Gastrocnemius medialis (tissue), 4 donors: ENCODE measurements at places on chromosomes 7 and 10.

- no peak for DNase-seq
- no peak overlapping the region for H3K4me3 ChIP-seq
- no peak overlapping the region for H3K27ac ChIP-seq
- H3K27me3 ChIP-seq, result no peaks in the 10 kb centered on the region
- no peaks in the 10 kb centered on the region for H3K4me1 ChIP-seq
Observed at GRCh38 chr10:2210088-2210487, 472.8 kb upstream of the ADARB2 start.

DNA sequence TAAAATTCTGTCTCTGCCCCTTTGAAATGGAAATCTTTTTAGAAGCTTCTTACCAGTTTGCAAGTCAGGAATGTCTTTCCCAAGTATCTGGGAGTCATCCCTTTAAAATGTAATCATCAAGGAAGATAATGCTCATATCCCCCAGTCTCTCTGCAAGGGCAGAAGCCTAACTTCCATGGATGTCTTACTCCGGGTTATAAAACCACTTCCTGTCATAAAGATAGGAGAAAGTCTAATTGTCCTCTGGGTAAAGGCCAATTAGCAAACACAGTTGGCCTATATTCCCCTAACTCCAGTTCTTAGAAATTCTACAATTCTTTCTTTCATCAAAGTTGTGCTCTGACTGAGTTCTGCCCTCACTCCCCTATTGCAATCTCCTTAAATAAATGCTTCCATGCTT is 1631.5 kb upstream of the LRRTM3 start:
- H3K36me3 ChIP-seq, result no peaks in the 10 kb centered on the region
- no peaks in the 10 kb centered on the region for H3K4me1 ChIP-seq
- no peak for DNase-seq
- no peak overlapping the region for H3K4me3 ChIP-seq

- H3K4me3 ChIP-seq, result no peak overlapping the region
- no peaks in the 10 kb centered on the region for H3K27me3 ChIP-seq
- no peak overlapping the region for H3K27ac ChIP-seq
- no peak for DNase-seq
Observed at GRCh38 chr10:108598320-108598695, 1325.0 kb downstream of the XPNPEP1 start.

DNA sequence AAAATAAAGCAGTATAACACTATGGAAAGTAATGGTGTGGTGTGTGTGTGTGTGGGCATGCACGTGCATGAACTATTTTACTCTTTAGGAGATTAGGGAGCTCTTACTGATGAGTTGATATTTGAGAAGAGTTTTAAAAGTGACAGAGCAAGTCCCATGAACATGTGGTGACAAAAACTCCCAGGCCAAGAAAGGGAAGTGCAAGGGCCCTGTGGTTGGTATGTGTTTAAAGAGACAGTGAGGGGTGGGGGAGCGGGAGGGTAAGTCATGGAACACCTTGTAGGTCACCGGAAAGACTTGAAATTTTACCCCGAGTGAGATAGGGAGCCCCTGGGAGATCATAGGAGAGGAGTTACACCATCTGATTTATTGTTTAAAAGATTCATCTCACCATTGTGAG is 63.3 kb downstream of the AKR1B1 start:
- H3K27me3 ChIP-seq, result no peaks in the 10 kb centered on the region
- H3K4me1 ChIP-seq, result no peaks in the 10 kb centered on the region
- H3K36me3 ChIP-seq, result no peaks in the 10 kb centered on the region
- H3K27ac ChIP-seq, result no peak overlapping the region

- peak overlapping the region; percentile 78 for H3K27ac ChIP-seq
- H3K36me3 ChIP-seq, result no peaks in the 10 kb centered on the region
- H3K4me3 ChIP-seq, result peak overlapping the region; percentile 72
- no peaks in the 10 kb centered on the region for H3K27me3 ChIP-seq
- no peak for DNase-seq
- H3K4me1 ChIP-seq, result peaks cover 14% of the 10 kb centered on the region
Observed at GRCh38 chr7:148963583-148964482, 64.5 kb downstream of the PDIA4 start.

DNA sequence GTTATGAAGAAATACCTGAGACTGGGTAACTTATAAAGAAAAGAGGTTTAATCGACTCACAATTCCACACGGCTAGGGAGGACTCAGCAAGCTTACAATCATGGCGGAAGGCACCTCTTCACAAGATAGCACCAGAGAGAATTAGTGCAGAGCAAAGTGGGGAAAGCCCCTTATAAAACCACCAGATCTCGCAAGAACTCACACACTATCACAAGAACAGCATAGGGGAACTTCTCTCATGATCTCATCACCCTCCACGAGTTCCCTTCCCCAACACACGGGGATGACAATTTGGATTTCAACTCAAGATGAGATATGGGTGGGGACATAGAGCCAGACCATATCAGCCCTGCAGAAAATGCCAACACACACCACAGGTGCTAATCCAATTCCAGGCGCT is 218.7 kb downstream of the PARD3 start:
- no peaks in the 10 kb centered on the region for H3K36me3 ChIP-seq
- peaks cover 12% of the 10 kb centered on the region for H3K4me1 ChIP-seq
- H3K27ac ChIP-seq, result no peak overlapping the region
- no peak for DNase-seq
- H3K4me3 ChIP-seq, result no peak overlapping the region
- H3K27me3 ChIP-seq, result no peaks in the 10 kb centered on the region

DNA sequence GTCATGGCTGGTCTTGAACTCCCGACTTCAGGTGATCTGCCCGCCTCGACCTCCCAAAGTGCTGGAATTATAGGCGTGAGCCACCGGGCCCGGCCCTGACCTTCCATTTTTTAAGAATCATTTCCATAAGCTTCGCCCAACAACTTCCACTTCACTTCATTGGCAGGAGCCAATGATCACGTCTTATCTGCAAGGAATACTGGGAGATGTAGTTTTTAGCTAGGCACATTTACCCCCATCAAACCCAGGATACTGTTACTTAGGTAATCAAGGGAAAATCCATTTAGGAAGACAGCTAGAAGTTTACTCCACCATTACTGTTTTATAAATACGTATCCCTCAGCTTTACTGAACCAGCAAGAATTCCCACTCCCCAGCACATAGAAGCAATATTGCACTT is 3.4 kb upstream of the CDK13 start:
- H3K27ac ChIP-seq, result no peak overlapping the region
- DNase-seq, result no peak
- no peaks in the 10 kb centered on the region for H3K36me3 ChIP-seq
- H3K4me3 ChIP-seq, result no peak overlapping the region

DNA sequence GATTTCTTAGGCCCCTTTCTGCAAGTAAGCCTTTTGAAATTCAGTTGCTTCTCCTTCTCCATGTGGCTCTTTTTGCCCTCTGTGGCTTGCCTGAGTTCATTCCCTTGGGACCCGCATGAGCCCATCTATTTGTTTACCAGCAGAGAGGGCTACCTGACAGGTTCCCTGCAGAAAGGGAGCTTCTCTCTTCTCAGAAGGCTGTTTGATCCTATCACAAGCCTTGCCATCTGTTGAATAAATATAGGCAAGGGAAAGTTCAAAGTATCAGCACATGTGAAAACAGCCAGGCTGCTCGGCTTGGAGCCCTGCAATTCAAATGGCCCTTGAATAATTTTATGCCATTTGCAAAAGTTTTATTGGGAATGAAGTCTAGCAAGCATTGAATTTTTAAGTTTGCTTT is 720.2 kb upstream of the FZD8 start:
- H3K27ac ChIP-seq, result no peak overlapping the region
- no peaks in the 10 kb centered on the region for H3K4me1 ChIP-seq
